ENCODE measurements at places on chromosomes 2 and 18.
A peak's percentile ranks its signal among the peaks of the same experiment; 100 is the strongest.

GRCh38 chr2:60525899-60526298, 27.6 kb downstream of the BCL11A start:
- H3K4me3 ChIP-seq = no peak overlapping the region
- no peak overlapping the region for H3K27ac ChIP-seq
- H3K36me3 ChIP-seq = no peaks in the 10 kb centered on the region
- no peak for DNase-seq
- H3K27me3 ChIP-seq = no peaks in the 10 kb centered on the region

GRCh38 chr2:48183991-48184390, 277.7 kb upstream of the FBXO11 start:
- no peaks in the 10 kb centered on the region for H3K27me3 ChIP-seq
- no peak overlapping the region for H3K4me3 ChIP-seq
- no peaks in the 10 kb centered on the region for H3K4me1 ChIP-seq
- DNase-seq = no peak

GRCh38 chr2:98800330-98801064, 69.6 kb upstream of the MGAT4A start:
- no peak overlapping the region for H3K27ac ChIP-seq
- H3K4me3 ChIP-seq = no peak overlapping the region
- DNase-seq = no peak
- H3K4me1 ChIP-seq = no peaks in the 10 kb centered on the region
- H3K36me3 ChIP-seq = no peaks in the 10 kb centered on the region
- H3K27me3 ChIP-seq = no peaks in the 10 kb centered on the region

- no peak overlapping the region for H3K4me3 ChIP-seq
- DNase-seq = no peak
- no peaks in the 10 kb centered on the region for H3K36me3 ChIP-seq
- H3K27ac ChIP-seq = no peak overlapping the region
- no peaks in the 10 kb centered on the region for H3K27me3 ChIP-seq
Observed at GRCh38 chr2:167750675-167751074, 496.7 kb downstream of the STK39 start.

DNA sequence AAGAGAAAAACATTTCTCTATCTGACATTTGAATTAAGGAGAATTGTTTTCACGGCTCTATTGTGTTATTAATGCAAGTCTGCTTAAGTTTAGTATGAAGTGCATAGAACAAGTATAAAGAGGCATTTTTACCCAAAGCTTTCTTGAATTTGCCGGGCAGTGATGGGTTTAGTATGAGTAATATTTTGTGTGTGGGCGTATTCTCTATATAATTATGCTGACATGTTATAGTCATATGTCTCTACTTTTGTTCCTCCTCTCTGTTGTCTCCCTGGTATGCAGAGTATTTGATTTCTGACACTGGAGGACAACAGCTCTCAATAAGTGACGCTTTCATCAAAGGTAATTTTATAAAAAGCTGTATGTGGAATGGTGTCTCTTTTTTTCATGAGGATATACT, 45.9 kb downstream of the PIKFYVE start:
- H3K4me1 ChIP-seq = peaks cover 30% of the 10 kb centered on the region
- no peak overlapping the region for H3K4me3 ChIP-seq
- peaks cover 7% of the 10 kb centered on the region for H3K36me3 ChIP-seq

GRCh38 chr18:58378411-58379379, 250.2 kb downstream of the ALPK2 start:
- H3K4me3 ChIP-seq = no peak overlapping the region
- H3K27me3 ChIP-seq = no peaks in the 10 kb centered on the region
- DNase-seq = no peak
- no peaks in the 10 kb centered on the region for H3K4me1 ChIP-seq

- H3K4me1 ChIP-seq = no peaks in the 10 kb centered on the region
- H3K27me3 ChIP-seq = peaks cover 27% of the 10 kb centered on the region
- H3K36me3 ChIP-seq = no peaks in the 10 kb centered on the region
- no peak overlapping the region for H3K27ac ChIP-seq
- no peak overlapping the region for H3K4me3 ChIP-seq
Observed at GRCh38 chr2:118032169-118033013, 18.5 kb upstream of the CCDC93 start.

DNA sequence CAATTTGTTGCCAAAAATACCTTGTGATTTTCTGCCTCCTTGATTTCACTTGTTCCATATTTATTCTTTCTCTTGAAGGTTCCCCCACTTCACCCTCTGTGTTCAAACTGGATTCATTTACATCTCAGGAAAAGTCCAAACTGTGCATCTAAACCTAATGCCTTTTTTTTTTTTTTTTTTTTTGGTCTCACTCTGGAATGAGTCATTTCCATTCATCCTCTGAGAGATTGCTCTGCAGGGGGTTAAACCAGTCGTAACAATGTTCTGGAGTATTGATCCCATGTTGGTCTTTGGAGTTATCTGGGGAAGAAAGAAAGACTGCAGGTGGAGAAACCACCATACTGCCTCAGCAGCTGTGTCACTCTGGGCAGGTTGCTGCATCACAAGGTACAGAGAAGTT, 119.7 kb downstream of the TACR1 start:
- peak; percentile 24 for DNase-seq
- no peaks in the 10 kb centered on the region for H3K4me1 ChIP-seq
- H3K27ac ChIP-seq = no peak overlapping the region
- H3K27me3 ChIP-seq = no peaks in the 10 kb centered on the region

- no peak overlapping the region for H3K4me3 ChIP-seq
- H3K27ac ChIP-seq = no peak overlapping the region
- no peaks in the 10 kb centered on the region for H3K4me1 ChIP-seq
- no peaks in the 10 kb centered on the region for H3K36me3 ChIP-seq
Observed at GRCh38 chr2:230829293-230829692, 35.4 kb upstream of the ITM2C start.

GRCh38 chr2:7102826-7103225, 185.6 kb downstream of the RNF144A start:
- H3K4me3 ChIP-seq = no peak overlapping the region
- no peak for DNase-seq
- no peaks in the 10 kb centered on the region for H3K4me1 ChIP-seq
- H3K36me3 ChIP-seq = no peaks in the 10 kb centered on the region
- no peak overlapping the region for H3K27ac ChIP-seq

GRCh38 chr2:168758970-168759820, 43.2 kb upstream of the NOSTRIN start:
- peak; percentile 77 for DNase-seq
- no peaks in the 10 kb centered on the region for H3K36me3 ChIP-seq
- H3K4me1 ChIP-seq = no peaks in the 10 kb centered on the region
- no peaks in the 10 kb centered on the region for H3K27me3 ChIP-seq
- no peak overlapping the region for H3K27ac ChIP-seq
- H3K4me3 ChIP-seq = no peak overlapping the region

DNA sequence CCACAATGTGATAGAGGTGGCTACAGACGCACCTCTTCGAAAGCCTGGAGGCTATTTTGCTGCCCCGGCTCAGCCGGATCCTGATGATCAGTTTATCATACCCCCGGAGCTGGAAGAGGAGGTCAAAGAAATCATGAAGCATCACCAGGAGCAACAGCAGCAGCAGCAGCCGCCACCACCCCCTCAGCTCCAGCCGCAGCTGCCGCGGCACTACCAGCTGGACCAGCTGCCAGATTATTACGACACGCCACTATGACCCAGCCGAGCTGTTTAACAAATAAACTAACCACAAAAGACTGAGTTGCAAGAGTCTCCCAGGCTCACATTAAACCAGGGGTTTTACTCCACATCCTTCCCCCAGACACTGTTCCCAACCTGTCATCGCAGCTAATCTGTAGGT, 263.8 kb downstream of the PHLPP1 start:
- peak; percentile 78 for DNase-seq
- no peaks in the 10 kb centered on the region for H3K27me3 ChIP-seq
- no peaks in the 10 kb centered on the region for H3K36me3 ChIP-seq
- peaks cover 3% of the 10 kb centered on the region for H3K4me1 ChIP-seq
- H3K4me3 ChIP-seq = no peak overlapping the region

DNA sequence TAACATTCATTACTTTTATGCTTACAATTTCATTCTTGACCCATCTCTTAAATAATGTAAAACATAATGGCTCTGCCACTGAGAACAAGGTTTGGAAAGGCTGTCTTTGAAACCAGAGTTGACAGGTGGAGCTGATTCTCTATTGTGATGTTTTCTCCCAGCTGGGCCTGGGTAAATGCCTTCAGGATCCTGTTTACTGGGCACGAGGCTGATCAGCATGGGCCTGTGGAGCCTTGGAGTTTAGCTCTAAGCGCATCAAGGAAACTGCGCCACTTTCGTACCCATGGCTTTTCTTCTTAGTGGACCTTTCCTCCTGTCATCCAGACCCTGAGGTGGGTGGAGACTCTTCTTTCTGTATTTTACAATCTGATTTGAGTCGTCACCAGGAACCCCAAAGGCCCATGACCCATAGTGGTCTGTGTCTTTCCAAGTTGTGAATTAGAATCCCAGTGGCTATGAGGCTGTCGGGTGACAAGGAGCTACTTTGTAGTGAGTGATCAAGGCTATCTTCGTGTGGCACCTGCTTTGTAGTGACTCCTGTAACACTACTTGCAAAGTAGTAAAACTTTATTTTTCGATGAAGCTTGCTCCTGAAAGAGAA, 123.1 kb downstream of the LPIN1 start:
- H3K4me1 ChIP-seq = 0 out of 2 replicates have a peak, but pooled peaks cover 4% of the 10 kb centered on the region
- DNase-seq = no peak
- H3K36me3 ChIP-seq = no peaks in the 10 kb centered on the region
- peaks cover 6% of the 10 kb centered on the region for H3K27me3 ChIP-seq
- H3K4me3 ChIP-seq = no peak overlapping the region

DNA sequence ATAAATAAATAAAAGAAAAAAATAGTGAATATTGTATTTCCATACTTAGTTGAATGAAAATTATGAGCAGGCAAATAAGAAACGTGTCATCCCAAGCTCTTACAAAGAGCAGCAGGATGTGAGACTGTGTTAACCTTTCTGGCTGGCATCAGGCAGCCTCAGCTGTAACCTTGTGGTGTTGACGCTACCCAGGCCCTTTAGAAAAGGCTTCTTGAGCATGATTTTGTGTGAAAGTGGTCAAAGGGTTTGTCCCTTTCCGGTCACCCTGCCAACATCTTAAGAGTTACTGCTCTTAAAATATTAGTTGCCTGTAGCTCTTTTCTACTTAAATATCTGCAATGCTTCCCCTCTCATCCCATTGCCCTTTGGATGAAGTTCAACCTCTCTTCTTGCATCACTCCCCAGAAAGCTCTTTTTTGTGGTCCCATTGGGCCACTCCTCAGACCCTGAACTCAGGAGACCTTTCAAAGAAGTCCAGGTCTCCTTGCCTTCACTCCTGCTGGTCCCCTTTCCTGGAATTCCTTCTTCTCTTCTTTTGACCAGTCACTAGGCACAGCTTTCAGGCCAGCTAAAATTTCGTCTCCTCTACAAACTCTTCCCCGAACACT, 35.0 kb downstream of the RHOB start:
- no peaks in the 10 kb centered on the region for H3K27me3 ChIP-seq
- no peaks in the 10 kb centered on the region for H3K36me3 ChIP-seq
- H3K27ac ChIP-seq = no peak overlapping the region
- no peak for DNase-seq
- H3K4me3 ChIP-seq = no peak overlapping the region

All from GM23248 (cell line).